Right lobe of liver (tissue), 6 donors: ENCODE measurements at places on chromosomes 4 and X.

DNA sequence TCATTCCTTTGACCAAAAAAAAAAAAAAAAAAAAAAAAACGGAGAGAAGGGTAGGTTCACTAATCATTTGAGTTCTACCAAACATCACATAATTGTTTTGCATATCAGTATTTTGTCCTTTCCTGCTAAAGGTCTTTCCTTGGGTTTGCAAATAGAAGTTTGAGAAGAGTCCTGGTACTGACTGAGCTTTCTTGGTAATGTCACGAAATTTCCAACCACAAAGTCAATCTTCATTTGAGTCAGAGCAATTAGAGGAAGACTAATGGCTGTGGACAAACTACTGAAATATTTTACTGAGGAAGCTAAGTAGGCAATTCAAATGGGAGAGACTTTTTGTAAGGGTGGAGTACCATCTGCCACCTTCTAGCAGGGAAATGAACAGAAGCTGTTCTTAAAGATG, 21.7 kb upstream of the CD40LG start:
- H3K4me3 ChIP-seq = no peak overlapping the region
- no peak overlapping the region for H3K27ac ChIP-seq
- H3K4me1 ChIP-seq = no peaks in the 10 kb centered on the region

GRCh38 chrX:55801811-55802210, 84.3 kb downstream of the RRAGB start:
- no peak for DNase-seq
- H3K4me1 ChIP-seq = no peaks in the 10 kb centered on the region
- no peaks in the 10 kb centered on the region for H3K27me3 ChIP-seq
- no peak overlapping the region for H3K4me3 ChIP-seq
- no peak overlapping the region for H3K27ac ChIP-seq
- H3K36me3 ChIP-seq = no peaks in the 10 kb centered on the region

GRCh38 chr4:60805500-60806313, 394.4 kb upstream of the ADGRL3 start:
- H3K27me3 ChIP-seq = no peaks in the 10 kb centered on the region
- H3K36me3 ChIP-seq = no peaks in the 10 kb centered on the region
- no peak overlapping the region for H3K27ac ChIP-seq
- no peak overlapping the region for H3K4me3 ChIP-seq
- no peak for DNase-seq
- H3K4me1 ChIP-seq = no peaks in the 10 kb centered on the region

DNA sequence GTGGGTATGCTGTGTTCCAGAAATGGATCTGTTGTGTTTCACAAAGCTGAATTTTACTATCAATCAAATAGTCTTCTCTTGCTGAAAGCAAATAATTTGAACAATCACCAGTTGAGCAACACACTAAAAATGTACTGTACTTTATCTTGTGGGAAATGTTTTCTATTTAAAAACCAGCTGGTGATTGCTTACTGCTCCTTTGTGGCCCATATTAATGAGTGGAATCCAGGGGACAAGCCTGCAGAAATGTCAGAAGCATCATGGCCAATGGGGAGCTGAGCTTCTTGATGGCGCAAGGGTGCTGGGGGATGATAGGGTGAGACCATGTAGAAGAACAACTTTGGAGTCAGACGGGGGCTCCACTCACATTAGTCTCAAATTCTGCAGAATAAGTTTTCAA, 346.2 kb downstream of the ARHGAP10 start:
- DNase-seq = no peak
- no peak overlapping the region for H3K27ac ChIP-seq
- H3K27me3 ChIP-seq = no peaks in the 10 kb centered on the region

DNA sequence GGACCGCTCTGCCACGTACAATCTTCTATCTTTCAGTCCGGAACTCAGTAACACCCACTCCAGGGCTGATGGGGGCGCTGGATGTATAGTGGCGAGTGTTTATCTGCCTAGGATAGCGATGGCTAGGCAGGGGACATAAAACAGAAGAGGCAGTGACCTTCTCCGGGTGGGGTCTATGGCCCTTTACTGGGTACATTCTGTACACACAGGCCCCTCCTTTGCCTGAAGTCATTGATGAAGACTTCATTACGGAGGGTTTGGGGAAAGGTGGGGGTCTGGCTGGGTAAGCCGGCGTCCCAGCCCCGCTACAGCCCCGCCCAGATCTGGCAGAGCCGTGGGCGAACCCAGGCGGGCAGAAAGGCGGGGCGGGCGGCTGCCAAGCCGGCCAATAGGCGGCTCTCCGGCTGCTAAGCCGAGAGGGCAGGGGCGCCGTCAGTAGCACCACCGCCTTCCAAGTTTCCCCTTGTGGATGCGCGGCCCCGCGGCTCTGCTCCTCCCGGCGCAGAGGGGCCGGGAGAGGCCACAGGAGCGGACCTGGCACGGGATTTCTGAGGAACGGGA, at the start of gene CHST7:
Gene CHST7, plus strand, starts transcription at position 435 of the 561 bp plus-strand sequence. CDS start 167 bp downstream, outside the sequence.
- no peaks in the 10 kb centered on the region for H3K4me1 ChIP-seq
- H3K36me3 ChIP-seq = no peaks in the 10 kb centered on the region
- H3K27ac ChIP-seq = peak within 1 kb of the TSS; percentile 35
- DNase-seq = peak; percentile 73
- no peaks in the 10 kb centered on the region for H3K27me3 ChIP-seq

DNA sequence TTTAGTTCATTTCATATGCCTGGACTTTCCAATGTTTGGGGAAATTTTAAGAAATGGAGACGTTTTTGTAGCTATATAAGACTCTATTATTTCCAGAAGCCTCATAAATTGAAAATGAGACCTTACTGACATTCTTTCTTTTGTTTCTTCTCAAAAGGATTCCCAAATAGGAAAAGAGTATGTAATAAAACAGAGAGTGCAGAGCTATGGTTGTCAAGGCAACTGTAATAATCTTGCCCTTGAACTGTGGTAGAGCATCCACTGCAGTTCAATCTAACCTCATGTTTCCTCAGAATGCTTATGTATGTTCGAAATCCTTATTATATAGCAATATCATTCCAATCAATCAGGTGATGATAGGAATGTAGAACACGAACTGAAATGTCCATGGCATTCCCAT, 54.1 kb downstream of the AMELX start:
- no peaks in the 10 kb centered on the region for H3K27me3 ChIP-seq
- no peaks in the 10 kb centered on the region for H3K36me3 ChIP-seq
- DNase-seq = no peak
- H3K4me3 ChIP-seq = no peak overlapping the region

DNA sequence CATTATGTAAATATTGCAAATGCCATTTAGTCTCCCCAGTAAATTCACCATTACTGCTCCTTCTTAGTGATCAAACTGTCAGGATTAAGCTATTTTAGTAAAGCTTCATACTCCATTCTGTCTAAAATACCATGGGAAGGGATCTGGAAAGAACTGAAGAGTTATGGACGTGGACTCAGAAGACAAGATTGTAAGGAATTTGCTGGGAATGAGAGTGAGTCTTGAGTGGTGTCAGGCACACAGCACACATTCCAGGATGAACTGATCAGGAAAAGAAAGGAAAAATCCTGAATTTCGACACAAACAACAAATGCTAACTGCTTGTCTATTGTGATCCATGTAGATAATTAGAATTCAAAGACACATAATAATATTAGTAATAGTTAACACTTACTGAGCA, 311.0 kb downstream of the CENPC start:
- H3K4me1 ChIP-seq = no peaks in the 10 kb centered on the region

- no peak overlapping the region for H3K4me3 ChIP-seq
- H3K4me1 ChIP-seq = no peaks in the 10 kb centered on the region
- no peak for DNase-seq
- H3K36me3 ChIP-seq = no peaks in the 10 kb centered on the region
- H3K27ac ChIP-seq = no peak overlapping the region
Observed at GRCh38 chrX:14930663-14931062, 57.4 kb downstream of the MOSPD2 start.

DNA sequence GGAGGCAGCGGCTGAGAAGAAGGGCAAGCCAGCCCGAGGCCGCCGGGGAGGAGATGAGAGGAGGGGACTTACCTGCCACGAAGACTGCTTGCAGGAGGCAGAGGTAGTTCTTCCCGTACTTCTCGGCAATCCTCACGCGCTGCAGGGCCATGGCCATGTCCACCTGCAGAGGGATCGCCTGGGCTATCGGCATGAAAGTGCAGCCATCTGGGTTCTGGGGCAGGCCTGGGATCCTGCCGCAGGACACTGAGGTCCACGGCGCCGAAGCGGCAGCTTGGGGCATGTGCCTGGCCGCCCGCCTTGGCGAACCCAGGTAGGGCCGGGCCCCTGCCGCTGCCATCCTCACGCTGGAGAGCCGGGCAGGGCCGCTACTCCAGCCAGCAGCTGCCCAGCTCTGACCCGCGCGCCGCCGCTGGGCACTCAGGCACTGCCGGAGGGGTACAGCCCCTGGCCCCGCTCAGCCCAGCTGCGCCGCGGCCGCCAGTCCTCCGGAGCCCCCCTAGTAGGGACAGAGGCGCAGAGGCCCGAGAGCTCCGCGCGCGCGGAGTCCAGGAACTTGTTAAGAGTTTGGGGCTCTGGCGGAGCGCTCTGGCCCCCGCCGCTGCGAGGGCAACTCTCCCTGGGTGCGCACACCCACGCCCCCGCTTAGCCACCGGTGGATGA, 16.0 kb downstream of the MCF2 start:
- H3K36me3 ChIP-seq = no peaks in the 10 kb centered on the region
- no peaks in the 10 kb centered on the region for H3K4me1 ChIP-seq
- DNase-seq = no peak
- no peak overlapping the region for H3K27ac ChIP-seq
- no peaks in the 10 kb centered on the region for H3K27me3 ChIP-seq
- H3K4me3 ChIP-seq = peak overlapping the region; percentile 29

GRCh38 chrX:12974305-12974795, 560 bp upstream of the TMSB4X start:
- peak; percentile 66 for DNase-seq
- H3K36me3 ChIP-seq = no peaks in the 10 kb centered on the region
- peak overlapping the region; percentile 74 for H3K4me3 ChIP-seq
- H3K27ac ChIP-seq = peak overlapping the region; percentile 80

DNA sequence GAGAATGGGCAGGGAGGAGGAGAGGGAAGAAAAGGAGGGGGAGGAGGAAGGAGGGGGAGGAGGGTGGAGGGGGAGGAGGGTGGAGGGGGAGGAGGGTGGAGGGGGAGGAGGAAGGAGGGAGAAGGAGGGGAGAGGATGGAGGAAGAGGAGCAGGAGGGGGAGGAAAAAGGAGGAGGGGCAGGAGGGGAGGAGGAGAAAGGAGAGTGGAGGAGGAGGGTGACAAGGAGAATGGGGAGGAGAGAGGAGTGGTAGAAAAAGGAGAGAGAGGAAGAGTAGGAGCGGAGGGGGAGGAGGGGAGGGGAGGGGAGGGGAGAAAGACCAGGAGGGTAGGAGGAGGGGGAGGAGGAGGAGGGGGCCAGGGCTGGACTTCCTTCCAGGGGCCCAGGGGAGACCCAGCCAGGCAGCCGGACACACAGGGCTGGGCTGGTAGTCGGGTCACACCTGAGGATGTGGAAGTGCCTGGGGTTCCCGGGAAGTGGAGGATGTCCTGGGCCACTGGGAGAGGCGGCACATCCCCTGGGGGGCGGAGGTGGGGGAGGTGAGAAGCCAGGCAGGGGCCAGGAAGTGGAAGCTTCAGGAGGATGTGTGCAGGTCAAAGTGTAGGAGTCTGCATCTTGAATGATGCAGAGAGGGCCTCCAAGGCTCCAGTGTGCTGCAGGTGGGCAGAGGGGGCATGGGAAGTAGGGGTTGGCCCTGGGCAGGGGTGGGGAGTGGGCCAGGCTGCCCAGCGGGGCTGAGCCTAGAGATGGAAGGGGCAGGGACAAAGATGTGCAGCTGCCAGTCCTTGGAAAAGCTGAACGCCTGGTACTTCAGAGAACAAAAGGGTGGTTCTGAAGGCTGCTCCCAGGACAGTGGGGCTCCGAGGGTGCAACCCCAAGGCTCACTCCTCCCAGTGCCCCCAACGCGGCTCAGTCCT, 18.8 kb downstream of the IL3RA start:
- no peak overlapping the region for H3K4me3 ChIP-seq
- no peak for DNase-seq
- H3K36me3 ChIP-seq = no peaks in the 10 kb centered on the region
- no peaks in the 10 kb centered on the region for H3K4me1 ChIP-seq
- no peak overlapping the region for H3K27ac ChIP-seq

DNA sequence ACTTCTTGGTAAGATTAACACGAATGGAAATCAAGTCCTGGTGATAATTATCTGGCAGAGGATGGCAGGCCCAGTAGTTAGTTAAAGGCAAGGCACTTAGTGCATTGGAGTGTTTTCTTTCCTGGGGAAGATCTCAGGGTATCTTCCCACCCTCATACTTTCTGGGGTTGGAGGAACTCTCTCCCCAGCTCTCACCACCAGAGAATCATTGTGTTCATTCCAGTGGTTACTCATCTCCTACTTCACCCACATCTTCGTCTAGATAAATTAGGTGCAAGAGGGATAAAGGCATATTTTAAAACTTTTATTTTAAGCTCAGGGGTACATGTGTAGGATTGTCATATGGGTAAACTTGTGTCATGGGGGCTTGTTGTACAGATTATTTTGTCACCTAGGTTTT, 67.5 kb upstream of the SH3RF1 start:
- H3K27ac ChIP-seq = no peak overlapping the region
- H3K27me3 ChIP-seq = no peaks in the 10 kb centered on the region
- H3K4me3 ChIP-seq = no peak overlapping the region
- no peak for DNase-seq
- H3K4me1 ChIP-seq = no peaks in the 10 kb centered on the region

- H3K27ac ChIP-seq = no peak overlapping the region
- no peak overlapping the region for H3K4me3 ChIP-seq
- DNase-seq = no peak
- no peaks in the 10 kb centered on the region for H3K4me1 ChIP-seq
Observed at GRCh38 chr4:187491286-187491685, 504.3 kb upstream of the ZFP42 start.

DNA sequence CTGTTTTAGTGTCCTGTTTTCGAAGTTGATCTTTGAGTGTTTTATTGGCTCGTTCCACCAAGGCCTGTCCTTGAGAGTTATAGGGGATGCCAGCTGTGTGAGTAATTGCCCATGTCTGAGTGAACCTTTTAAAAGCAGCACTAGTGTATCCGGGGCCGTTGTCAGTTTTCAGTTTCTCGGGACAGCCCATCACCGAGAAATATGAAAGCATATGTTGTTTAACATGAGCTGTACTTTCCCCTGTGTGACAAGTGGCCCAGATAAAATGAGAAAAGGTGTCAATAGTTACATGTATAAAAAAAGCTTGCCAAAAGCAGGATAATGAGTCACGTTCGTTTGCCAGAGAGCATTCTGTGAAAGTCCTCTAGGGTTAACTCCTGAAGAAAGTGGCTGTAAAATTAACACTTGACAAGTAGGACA, 48.6 kb upstream of the RASSF6 start:
- no peak overlapping the region for H3K4me3 ChIP-seq
- no peaks in the 10 kb centered on the region for H3K4me1 ChIP-seq
- H3K36me3 ChIP-seq = no peaks in the 10 kb centered on the region
- DNase-seq = no peak
- no peak overlapping the region for H3K27ac ChIP-seq

DNA sequence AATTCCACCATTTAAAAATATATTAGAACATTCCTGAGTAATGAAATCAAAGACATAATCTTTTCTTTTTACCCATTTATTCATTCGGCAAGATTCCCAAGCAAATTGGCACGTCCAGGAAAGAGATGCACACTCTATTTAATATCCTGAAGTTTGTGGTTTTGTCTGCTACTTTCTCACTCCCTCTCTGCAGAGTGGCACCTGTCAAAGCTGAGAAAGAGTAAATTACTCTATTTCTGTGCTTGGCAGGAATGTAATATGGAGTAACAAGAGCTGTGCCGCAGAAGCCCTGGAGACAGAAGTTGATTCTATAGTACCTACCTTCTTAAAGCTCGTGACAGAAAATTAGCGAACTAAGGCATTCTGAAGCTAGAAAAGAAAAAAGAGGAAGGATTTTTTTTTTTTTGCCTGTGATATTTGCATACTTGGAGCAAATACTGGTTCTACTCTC, 5.5 kb downstream of the GSTCD start:
- no peaks in the 10 kb centered on the region for H3K36me3 ChIP-seq
- no peak overlapping the region for H3K27ac ChIP-seq
- H3K4me3 ChIP-seq = no peak overlapping the region
